ENCODE measurements at places on chromosomes 3 and 15. TPM values are rescaled to one million over a fixed set of nuclear protein-coding genes. Genes with fewer than 3 reads are reported as not detected.

- DNase-seq: no peak
These were observed 6.6 kb downstream of the CBLB start for GRCh38 chr3:105862217-105862616.

DNA sequence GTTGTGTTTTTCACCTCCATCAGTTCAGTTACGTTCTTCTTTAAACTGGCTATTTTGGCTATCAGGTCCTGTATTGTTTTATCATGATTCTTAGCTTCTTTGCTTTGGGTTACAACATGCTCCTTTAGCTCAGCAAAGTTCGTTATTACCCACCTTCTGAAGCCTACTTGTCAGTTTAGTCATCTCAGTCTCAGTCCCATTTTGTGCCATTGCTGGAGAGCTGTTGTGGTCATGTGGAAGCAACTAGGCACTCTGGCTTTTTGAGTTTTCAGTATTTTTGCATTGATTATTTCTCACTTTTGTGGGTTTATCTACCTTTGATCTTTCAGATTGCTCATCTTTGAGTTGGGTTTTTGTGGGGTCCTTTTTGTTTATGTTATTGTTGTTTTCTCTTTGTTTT lies 151.3 kb downstream of the CFAP20DC start:
- no peak for DNase-seq

DNA sequence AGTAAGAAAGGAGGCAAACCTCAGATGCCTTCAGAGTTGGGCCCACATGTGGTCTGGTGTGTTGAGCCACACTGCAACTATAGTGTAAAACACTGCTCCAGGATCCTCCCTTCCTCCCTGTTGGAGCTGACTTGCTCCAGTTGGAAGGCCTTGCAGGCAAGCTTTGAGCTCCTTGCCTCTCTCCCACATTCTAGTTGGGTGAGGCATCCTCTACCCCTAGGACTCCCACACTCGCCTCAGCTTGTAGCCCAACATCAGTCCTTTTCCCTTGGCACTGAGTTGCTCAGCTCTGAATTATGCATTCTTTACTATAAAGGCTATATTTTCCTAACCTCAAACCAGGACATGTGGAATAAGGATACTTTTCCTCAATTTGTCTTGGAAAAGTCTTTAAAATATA lies 143.9 kb downstream of the NECTIN3 start:
- no peak for DNase-seq

DNA sequence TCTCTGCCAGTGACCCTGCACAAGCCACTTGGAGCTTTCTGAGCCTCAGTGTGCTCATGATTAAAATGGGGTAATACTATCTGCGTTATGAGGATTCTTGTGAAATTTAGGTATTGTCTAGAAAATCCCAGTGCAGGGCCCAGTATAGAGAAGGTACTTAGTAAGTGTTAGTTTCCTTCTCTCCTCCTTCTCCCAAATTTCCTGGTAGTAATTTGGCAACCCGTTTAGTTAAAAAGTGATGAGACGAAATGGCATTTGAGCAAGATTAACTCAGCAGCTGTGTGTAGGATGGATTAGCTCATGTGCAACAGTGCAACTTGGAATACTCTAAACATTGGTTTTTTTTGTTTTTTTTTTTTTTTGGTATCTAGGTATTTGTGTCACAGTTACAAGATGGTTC lies 84.6 kb downstream of the SLCO3A1 start:
- no peak for DNase-seq

The POPDC2 gene
- total RNA-seq: 0.06 TPM

GRCh38 chr3:105988540-105989212 lies 119.9 kb upstream of the CBLB start:
- DNase-seq: no peak

GRCh38 chr15:51320843-51321242 lies 17.6 kb downstream of the CYP19A1 start:
- no peak for DNase-seq

Data from H4 (cell line).